T-helper 1 cell (primary cell): ENCODE measurements at places on chromosomes 5 and 9.

GRCh38 chr5:109880907-109881685 lies 191.4 kb downstream of the MAN2A1 start:
- no peak for DNase-seq

DNA sequence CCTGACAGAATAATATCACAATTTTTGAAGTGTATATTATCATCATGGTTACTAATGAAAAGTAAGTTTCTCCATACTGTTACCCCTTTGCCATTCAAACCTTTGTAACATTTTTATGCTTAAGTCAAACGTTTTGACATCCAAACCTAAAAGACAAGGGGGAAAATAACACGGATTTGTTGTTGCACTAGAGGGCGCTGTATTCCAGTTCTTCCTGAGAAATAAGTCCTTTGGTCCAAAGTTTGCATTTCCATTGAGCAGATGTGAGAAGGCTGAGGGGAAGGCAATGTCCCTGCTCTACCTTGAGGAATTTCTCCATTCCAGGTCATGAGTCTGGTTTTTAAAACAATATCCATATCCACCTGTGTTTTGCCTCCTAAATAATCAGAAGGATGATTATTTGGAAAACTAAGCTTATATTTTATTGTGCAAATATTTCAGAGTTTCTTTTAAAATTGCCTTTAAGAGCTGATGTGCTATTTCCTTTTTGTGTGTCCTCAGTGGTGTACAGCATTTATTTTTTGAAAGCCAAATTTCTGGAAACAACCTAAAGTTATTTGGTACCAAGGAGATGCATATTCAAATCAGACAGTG lies 9.7 kb downstream of the LECT2 start:
- no peak for DNase-seq

GRCh38 chr5:45195026-45195425 lies 386.3 kb downstream of the MRPS30 start:
- DNase-seq: no peak

- no peak for DNase-seq
Measured at GRCh38 chr9:88007291-88007650, 32.9 kb upstream of the CDK20 start.

DNA sequence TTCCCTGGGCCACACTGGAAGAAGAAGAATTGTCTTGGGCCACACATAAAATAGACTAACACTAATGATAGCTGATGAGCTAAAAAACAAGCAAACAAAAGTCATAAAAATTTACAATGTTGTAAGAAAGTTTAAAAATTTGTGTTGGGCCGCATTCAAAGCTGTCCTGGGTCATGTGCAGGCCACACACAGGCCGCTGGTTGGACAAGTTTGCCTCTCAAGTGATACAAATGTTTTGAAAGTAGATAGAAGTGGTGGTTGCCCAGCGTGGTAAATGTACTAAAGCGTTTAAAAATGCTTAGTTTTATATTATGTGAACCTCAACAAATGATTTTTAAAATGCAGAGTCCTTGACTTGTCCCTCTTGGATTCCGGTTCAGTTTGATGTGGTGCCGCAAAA lies 94.9 kb upstream of the TBCA start:
- no peak for DNase-seq

DNA sequence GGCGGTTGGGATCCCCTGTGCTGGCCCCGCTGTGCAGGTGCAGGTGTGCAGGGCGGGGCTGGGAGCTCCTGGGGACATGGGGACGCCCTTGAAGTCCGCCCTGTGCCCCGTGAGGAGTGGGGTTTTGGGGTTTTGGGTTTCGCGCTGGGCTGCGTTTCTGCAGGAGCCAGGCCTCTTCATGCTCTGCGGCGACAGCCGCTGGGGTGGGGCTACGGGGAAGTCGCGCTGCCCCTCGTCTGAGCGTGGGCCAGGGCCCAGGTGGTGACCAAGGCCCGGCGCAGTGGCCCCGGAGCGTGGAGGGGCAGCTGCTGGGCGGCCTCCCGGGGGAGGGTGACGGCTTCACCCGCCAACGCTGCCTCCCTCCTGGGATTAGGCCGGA lies 47.8 kb upstream of the IRX4 start:
- no peak for DNase-seq

DNA sequence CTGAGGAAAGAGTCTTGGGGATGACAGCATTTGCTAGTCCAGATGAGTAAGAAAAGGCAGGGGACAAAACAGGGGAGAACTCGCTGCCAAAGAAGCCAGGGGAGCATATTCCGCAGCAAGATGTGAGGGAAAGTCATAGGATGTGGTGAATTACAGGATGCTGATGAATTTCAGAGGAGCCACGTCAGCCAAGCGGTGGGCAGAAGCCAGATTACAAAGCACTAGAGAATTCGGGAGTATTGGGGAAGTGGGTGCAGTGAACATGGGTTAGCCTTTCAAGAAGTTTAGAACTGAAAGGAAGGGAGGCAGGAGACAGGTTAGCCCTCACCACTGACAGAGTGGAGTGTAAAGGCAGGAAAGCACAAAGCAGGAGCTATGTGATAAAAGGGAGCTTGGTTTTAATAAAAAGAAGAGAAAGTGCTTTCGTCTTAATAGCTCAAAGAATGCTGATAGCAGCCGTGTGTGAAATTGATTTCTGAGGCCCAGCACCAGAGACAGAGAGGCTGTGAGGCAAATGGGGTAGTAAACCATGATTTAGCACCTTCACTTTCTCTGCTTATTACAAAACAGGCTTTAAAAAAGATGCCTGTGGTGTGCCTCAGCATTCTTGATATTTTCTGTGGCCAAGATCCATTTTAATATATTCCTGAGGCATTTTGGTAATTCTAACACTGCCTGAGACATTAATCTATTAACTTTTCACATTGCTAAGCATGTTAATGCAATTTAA lies 16.9 kb downstream of the ADAMTSL1 start:
- no peak for DNase-seq

GRCh38 chr5:177511181-177511580 lies 1.6 kb upstream of the DOK3 start:
- no peak for DNase-seq

DNA sequence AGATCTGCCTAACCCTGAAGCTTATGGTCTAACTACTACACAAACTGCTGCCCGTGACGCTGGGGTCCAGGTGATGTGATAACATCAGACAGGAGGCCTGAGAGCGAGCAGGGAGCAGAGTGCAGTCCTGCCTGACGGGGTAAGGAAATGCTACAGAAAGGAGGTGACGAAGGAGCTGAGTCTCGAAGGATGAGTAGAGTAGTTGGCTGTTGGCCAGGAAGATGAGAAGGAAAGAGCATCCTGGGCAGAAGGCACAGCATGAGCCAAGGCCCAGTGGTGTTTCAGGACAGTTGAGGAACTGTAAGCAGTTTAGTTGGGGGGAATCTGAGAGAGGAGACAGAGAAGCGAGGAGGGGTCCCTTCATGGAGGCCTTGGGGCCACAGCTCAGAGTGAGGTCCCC lies 136.0 kb upstream of the TBC1D2 start:
- no peak for DNase-seq

- no peak for DNase-seq
Measured at GRCh38 chr9:4298255-4299004, 1.4 kb downstream of the GLIS3 start.

DNA sequence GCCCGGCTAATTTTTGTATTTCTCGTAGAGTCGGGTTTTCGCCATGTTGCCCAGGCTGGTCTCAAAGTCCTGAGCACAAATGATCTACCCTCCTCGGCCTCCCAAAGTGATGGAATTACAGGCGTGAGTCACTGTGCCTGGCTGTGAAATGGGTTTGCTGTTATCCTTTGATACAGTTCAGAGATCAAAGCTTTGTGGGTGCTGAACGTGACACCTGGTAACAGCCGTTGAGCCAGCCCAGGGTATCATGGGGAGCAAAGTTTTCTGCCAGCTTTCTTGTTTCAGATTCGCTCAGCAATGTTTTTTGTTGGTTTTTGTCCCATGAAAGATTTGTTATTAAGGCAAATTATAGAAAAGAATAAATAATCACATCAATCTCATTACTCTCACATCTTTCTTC lies 68.9 kb upstream of the LPAR1 start:
- DNase-seq: no peak

DNA sequence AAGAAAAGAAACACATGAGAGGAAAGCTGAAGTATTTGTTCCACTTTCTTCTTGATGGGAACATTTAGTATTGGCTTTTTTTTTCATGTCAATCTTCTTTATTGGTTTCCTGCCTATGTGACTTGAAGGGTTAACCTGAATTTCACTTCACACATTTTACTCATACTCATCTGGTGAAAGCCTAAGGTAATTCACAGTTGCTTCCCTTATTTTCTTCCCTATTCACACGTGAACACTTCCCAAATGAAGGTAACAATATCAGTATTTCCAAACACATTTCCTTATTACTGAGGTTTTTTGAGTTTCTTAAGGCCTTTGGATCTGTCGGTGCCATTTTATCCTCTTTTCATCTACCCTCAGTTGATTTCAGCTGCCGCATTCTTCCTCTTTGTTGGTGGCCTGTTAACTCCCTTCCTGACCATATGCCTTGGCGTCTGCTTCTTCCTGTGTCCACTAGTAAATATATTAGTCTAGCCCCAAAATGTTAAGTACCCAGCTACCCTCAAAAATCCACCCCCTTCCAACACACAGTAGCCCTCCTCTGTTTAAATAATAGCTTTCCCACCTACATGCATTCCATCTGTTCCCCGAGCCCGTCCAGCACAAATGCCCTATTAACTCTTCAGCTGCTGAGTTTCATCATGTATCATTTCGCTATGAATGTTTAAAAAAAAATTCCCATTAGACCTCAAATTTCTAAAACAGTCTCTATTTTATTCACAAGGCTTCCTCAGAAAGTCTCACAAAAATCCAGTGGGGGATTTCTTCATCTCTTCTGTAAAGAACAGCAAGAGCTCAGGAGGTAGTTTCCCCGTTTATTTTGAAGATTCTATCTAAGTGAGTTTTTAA lies 97.3 kb downstream of the USP20 start:
- no peak for DNase-seq

GRCh38 chr9:114098021-114098935 lies 814 bp downstream of the KIF12 start:
- no peak for DNase-seq

DNA sequence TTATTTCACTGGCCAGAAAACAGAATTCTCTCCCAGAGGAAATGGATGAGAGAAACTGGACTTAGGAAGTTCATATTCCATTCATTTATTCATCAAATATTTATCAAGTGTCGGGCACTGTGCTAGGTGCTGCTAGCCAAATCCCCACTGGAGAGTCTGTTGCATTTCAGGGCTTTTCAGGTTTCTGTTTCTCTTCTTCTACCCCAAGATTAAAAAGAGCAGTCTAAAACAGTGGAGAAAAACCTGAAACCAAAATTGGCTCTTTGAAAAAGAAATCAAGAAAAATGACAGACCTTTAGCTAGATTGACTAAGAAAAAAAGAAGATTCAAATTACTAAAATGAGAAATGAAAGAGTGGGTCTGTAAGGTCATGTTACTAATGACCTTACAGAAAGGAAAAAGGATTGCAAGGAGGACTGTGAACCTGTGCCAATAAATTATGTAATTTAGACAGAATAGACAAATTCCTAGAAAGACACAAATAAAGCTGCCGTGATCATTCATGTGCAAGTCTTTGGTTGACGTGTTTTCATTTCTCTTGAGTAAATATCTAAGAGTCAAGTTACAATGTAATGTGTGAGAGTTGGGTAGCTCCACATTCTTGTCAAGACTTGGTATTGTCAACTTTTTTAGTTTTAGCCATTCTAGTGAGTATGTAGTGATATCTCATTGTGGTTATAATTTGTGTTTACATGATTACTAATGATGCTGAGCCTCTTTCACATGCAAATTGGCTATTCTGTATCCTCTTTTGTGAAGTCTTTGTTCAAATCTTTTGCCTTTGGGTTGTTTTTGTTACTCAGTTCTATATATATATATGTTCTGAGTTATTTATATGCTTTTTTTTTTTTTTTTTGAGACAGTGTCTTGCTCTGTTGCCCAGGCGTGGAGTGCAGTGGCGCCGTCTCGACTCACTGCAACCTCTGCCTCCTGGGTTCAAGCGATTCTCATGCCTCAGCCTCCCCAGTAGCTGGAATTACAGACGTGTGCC lies 23.7 kb downstream of the SNX30 start:
- DNase-seq: no peak

- no peak for DNase-seq
Measured at GRCh38 chr9:134221273-134222017, 57.1 kb upstream of the RNU6ATAC start.

DNA sequence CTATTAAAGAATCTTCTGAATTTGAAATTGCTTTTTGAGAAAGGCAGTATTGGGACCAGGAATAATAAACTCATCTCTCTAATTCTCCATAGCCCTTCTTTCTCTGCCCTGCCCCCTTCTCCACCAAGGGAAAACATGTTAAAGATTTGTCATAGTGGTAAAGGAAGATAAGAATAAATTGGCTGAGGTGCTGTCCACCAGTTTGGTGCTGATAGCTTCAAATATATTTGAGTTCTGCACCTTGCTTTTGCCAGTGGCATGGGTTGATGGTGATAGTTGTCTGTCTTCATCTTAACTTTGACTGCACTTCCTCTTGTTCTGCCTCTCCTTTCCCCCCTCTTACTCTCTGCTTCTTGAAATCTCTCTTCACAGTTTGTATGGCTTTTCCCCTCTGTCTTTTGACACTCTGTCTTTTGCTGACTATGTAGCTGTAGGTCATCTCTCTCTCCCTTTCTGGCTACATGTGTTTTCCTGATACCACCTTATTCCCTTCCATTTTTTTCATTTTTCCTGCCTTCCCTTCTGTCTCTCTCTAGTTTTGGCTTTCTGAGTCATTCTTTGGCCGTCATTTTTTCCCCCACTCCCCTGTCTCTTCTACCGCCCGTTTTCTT lies 56.6 kb downstream of the NDUFS4 start:
- no peak for DNase-seq

- DNase-seq: no peak
Measured at GRCh38 chr9:137139468-137140150, 655 bp downstream of the GRIN1 start.

- DNase-seq: no peak
Measured at GRCh38 chr5:95686651-95687050, 3.9 kb upstream of the SPATA9 start.

GRCh38 chr5:119345861-119346260 lies 10.0 kb upstream of the TNFAIP8 start:
- DNase-seq: no peak

GRCh38 chr5:113682497-113683136 lies 169.1 kb downstream of the YTHDC2 start:
- DNase-seq: no peak

DNA sequence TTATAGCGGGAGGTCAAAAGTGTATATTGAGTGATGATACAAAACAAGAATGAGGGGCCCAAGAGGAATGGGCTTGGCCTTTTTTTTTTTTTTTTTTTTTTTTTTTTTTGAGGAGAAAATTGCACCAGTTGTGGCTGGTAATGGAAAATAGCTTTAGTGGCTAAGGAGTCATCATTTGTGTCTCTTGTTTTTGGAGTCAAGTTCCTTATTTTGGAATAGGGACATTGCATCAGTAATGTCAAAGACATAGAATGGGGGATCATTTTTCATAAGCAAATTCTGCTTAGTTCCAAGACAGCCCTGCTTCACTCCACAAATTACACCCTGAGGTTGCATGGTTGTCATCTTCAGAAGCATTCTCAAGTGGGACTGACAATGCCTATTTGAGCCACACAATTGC lies 137.4 kb downstream of the STK32A start:
- no peak for DNase-seq

DNA sequence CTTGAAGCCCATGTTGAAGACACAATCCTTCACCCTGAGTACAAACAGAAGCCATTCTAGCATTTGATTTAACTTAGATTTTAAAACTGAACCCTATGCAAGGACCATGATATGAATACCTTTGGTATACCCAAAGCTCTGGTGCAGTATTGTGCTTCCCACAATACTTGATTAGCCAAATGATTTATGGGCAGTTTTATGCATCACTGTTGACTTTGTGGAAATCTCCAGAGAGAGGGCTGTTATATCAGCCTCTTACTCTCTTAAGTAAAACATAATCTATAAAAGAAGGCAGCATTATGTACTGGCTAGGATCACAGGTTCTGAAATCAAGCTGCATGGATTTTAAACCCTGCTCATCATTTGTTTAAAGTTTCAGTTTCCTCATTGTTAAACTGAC lies 762.8 kb downstream of the EFNA5 start:
- DNase-seq: no peak
